PC-9 (cell line): ENCODE measurements at places on chromosomes 6 and 20.

DNA sequence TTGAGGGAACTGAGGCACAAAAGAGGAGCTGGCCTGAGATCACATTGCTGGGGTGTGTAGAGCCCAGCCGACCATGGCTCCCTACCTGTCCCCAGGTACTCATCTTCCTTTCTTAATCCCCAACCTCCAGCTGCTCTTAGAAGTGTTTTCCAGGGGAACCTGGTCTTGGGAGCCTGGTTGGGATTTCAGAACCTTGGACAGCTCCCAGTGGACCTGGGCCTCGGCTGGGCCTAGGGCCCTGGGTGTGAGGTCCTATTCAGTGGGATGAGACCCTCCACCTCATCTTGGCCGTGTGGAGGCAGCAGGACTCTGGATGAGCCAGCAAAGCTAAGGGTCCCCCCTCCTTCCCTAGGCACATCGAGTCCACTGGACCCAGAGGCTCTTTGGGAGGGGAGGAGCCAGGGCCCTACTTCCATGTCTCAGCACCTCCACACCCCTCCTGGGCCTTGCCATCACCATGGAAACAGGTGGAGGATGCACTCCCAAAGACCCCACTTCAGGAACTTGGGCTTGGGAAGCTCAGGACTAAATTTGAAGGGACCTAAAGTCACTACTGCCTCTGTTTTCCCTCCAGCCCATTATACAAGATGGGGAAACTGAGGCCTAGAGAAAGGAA lies 38.5 kb downstream of the DLGAP4 start:
- peak; percentile 65 for DNase-seq

- no peak for DNase-seq
Observed at GRCh38 chr6:4270001-4270400, 134.6 kb upstream of the ECI2 start.

DNA sequence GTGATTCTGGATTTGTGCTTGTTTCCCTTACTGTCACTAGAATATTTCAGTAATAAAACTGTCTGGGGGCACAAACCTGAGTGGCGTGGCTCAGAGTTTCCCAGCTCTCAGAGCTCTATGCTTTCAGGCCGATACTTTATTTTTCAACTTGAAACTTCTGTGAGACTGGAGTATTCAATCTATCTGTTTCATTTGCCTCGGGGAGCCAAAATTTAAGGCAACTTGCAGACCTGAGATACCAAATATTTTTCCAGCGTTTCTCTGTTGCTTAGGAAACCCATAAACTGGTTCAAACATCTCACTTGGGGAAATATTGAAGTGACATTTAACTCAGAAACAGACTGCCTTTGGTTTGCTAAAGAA lies 74.7 kb downstream of the SOBP start:
- no peak for DNase-seq

DNA sequence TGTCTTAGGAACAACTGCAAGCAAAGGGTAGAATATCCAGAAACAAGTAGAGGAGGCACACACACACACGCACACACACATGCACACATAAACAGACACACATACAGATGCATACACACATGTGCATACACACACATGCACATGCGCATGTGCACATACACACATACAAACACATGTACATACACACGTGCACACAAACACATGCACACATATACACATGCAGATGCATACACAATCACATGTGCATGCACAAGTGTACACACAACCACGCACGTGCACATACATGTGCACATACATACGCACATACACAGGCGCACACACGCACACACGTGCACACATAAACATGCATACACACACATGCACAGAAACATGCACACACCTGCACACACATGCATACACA lies 206.5 kb upstream of the OPRM1 start:
- DNase-seq, result no peak

GRCh38 chr6:13445744-13446115 lies 41.7 kb downstream of the GFOD1 start:
- DNase-seq, result no peak

GRCh38 chr6:165031502-165031901 lies 277.9 kb downstream of the C6orf118 start:
- DNase-seq, result no peak

- no peak for DNase-seq
Observed at GRCh38 chr6:35208419-35208818, 5.3 kb upstream of the SCUBE3 start.

DNA sequence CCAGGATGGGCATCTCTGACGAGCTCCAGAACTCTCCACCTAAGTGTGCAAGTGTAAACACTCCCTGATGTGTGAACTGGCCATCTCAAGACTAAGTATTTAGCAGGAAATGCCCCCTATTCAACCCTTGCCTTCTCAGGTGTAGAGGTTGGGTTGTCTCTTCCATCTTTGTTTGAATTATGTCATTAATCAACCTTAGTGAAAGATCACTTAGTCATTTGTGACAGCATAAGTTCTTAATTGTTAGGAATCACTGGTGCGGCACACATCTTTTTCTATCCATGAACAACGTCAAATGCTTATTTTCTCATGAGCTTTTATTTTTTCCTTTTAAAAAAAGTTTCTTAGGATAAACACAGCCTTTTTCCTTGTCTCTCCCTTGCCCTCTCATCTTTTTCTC lies 151.6 kb downstream of the ESR1 start:
- no peak for DNase-seq

DNA sequence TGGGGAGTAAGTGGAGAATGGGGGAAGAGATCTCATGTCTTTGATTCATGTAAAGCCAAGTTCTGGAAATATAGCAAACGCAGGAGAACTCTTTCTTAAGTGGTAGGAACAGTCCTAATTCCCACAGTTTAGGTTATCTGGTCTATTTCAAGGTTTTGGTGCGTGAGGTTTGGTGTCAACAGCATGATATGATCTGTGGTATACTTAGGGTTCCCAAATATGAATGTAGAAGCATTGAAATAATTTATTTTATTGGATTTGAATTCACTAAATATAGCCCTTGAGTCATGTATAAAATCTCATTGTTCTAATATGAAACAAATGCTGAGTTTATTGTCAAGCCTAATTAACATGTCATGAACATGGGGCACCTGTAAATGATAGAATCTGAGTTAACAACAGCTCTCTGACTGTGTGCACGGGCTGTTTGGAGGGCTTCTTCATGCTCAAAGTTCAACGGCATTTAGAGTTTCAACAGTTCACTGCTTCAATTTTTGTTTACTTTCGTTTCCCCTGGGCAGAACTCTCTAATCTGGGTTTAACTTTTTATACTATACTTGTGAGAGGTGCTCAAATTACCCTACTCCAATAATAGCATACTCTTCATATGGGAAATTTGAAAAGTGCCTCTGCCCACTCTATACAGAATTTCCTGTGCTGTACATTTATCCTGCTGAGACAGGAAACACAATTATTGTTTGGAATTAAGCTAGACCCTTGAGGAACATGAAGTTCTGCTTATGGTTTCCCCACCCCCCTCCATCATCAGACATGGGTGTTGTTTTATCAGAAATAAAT lies 236.3 kb upstream of the ZNF217 start:
- peak; percentile 70 for DNase-seq

GRCh38 chr6:132391391-132392269 lies 9.6 kb downstream of the MOXD1 start:
- DNase-seq, result no peak

GRCh38 chr6:41591859-41592502 lies 45.8 kb downstream of the FOXP4 start:
- DNase-seq, result peak; percentile 53

DNA sequence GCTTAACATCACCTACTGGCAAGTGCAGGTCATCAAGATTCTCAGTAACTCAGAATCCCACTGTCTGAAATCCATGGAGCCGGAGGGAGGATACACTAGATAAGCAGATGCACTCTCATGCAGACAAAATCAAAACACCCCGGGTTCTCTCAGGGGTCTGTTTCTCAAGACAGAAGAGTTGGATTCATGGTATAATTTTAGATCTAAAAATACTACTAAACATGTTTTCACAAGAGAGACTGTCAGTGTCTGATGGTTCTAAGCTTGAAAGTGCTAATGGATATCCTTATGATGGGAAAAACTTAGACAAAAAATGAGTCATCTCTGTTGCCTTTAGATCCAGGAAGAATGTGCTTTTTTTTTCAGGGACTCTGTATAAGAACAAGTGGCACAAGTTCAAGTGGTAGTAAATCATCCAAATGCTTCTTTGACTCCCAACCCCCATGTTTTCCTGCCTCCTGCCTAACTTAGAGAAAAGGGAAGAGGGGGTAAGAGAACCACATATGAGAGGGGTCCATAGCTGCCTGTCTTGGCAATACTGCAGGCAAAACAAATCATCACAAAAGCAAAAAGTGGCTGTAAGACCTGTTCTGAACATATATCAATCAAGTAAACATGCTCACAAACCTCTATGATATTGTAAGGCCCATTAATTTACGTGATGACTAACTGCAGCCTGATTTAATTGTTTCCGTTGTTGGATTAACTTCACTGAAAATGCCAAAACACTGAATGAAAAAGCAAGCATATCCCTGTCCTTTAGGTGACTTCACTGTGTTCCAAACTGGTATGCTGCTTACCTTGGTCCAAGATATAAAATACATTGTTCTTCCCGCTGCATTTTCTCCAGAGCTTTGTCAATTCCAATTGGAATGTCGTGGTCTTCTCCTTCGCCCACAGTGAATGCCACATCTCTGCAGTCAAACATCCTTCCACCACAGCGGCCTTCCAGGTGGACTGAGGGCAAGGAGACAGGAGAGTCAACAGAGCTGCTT lies 84.0 kb upstream of the TULP1 start:
- DNase-seq, result peak; percentile 88

GRCh38 chr6:1287103-1287591 lies 24.8 kb upstream of the FOXQ1 start:
- DNase-seq, result peak; percentile 87

GRCh38 chr20:21026951-21027350 lies 79.2 kb downstream of the LINC00237 start:
- DNase-seq, result no peak

- no peak for DNase-seq
Observed at GRCh38 chr6:37483917-37484785, 15.5 kb downstream of the CCDC167 start.

DNA sequence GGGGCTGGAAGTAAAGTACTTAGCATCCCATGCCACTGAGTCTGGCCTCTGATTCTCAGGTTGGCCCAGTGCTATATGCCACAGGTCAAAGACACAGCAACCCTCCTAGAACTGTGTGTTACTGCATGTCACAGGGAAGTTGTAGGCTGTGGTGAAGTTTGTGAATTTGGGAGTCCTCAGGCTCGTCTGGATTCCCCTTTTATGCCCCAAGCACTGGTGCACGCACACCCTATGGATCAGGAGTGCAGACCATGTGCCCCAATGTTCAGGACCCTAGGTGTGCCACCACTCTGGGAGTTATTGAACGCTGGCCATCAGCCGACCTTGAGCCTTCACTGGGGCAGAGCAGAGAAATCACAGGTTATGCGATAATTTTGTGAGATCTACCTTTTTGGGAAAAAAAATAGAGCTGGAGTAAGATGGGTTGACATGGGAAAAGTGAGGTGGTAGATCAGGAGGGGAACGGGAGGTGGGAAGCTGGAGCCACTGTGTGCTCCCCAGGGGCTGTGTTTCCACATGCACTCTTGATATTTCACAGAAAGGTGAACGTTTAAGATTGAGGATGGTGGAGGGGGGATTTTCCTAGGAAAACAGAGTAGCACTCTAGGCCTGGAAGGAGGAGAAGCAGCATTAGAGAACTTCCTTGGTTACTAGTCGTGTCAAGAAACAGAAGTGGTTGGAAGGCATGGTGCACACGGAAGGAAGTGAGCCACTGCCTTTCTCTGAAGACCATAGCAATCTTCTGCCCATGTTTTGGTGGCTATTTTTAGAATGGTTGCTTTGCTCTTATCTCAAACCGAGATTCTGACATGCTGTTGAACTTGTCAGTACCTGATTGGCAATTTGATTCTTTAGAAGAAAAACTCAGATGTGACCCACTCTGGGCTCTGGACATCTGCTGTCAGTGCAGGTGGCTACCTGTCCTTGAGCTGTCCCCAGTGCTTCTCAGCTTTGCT lies 44.1 kb downstream of the DUSP22 start:
- no peak for DNase-seq

- no peak for DNase-seq
Observed at GRCh38 chr20:23161968-23162696, 76.0 kb upstream of the CD93 start.

DNA sequence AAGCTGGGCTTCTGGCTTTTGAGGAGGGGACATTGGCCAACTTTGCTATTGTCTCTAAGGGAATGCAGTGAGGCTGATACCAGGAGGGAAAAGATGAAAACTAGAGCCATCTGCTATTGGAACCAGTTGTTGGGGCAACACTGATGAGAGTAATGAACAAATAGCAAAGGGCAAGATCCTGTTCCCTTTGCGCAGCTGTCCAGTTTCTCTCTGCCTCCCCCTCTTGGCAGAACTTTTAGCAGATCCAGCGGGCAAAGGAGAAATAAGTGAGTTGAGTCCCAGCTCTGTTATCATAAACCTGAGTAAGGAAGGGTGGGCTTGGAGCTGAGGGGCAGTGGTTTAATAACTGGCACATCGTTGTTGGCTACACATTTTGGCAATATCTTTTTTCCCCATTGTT lies 126.8 kb downstream of the AKAP7 start:
- DNase-seq, result no peak

GRCh38 chr20:25247000-25247517 lies 826 bp upstream of the PYGB start:
- peak; percentile 60 for DNase-seq

DNA sequence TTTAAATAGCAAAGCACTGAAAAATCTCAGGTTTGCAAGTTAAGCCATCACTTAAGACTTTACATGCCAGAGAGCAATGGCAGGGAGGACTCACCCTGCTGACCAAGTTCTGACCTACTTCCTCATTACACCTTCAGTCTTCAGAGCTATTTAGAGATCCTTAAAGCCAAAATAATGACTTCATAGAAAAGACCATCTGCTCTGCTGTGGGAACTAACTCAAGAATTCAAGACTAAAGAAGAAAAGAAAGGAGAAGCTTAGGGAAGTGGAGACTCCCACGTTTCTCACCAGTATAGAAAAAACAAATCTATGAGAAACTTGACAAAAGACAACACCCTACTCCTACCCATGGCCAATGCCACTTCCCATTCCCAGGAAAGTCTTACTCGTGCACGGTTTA lies 28.6 kb downstream of the XPO5 start:
- DNase-seq, result no peak

DNA sequence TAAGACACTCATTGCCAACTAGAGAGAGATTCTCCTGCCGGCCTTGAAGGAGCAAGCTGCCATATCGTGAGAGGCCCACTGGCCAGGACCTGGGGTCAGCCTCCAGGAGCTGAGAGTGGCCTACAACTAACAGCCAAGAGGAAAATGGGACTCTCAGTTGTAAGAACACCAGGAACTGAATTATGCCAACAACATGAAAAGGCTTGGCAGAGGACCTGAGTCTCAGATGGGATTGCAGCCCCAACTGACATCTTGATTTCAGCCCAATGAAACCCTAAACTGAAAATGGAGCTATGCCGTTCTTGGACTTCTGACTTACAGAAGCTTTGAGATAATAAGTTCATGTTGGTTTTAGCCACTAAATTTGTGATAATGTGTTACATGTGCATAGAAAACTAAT lies 193.5 kb upstream of the LRFN2 start:
- no peak for DNase-seq

DNA sequence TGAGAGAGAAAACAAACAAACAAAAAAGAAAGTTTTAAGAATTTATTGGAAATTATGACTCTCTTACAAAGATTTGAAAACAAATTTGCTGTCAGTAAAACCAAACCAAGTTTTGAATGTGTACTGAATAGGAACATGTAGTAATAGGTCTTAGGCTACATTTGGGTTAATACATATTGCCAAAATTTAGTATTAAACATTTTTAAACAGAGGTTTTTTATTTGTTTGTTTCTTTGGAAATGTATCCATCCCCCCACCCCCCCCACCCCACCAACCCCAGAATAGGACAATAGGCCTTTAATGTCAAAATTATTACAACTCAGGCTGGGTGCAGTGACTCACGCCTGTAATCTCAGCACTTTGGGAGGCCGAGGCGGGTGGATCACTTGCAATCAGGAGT lies 2.5 kb downstream of the C6orf118 start:
- DNase-seq, result no peak
